ENCODE measurements at places on chromosomes 12 and 14. TPM values are rescaled to one million over a fixed set of nuclear protein-coding genes. Genes with fewer than 3 reads are reported as not detected.

GRCh38 chr14:64720131-64720576, 15.9 kb downstream of the PLEKHG3 start:
- DNase-seq, result no peak

Gene ADAM21
- total RNA-seq, result 0.09 TPM

Gene WNT5B
- not detected for total RNA-seq

Gene LYZ
- 8.8 TPM for total RNA-seq

Gene NEUROD4
- total RNA-seq, result not detected

DNA sequence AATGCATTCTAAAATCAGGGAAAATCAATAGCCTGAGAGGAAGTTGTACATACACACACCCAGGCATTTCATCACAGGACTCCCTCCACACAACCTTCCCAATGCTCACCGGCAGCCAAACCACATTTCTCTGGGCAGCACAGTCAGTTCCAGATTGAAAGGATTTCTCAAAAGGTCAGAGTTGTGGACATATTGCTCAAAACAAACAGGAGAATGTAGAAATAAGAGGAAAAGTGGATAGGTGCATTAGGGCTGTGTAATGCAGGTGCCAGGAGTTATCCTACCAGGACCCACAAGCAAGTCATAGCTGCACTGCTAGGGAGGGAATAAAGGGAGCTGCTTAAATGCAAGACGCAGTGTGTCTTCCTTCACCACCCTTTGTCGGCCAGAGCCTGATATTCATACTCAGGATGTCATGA, 62.9 kb downstream of the GCH1 start:
- no peak for DNase-seq

Gene FBLN5
- 0.96 TPM for total RNA-seq

GRCh38 chr12:30197392-30198057, 413.8 kb upstream of the TMTC1 start:
- no peak for DNase-seq

Gene FAM222A
- 3.0 TPM for total RNA-seq

Gene KRT81
- total RNA-seq, result not detected

Data from CD8-positive, alpha-beta memory T cell (primary cell).